Hippocampal formation (tissue), 2 donors: ENCODE measurements at places on chromosomes 6 and 20.
A peak's percentile ranks its signal among the peaks of the same experiment; 100 is the strongest.

- DNase-seq, result no peak
Observed at GRCh38 chr20:54680872-54681619, 205.7 kb downstream of the DOK5 start.

DNA sequence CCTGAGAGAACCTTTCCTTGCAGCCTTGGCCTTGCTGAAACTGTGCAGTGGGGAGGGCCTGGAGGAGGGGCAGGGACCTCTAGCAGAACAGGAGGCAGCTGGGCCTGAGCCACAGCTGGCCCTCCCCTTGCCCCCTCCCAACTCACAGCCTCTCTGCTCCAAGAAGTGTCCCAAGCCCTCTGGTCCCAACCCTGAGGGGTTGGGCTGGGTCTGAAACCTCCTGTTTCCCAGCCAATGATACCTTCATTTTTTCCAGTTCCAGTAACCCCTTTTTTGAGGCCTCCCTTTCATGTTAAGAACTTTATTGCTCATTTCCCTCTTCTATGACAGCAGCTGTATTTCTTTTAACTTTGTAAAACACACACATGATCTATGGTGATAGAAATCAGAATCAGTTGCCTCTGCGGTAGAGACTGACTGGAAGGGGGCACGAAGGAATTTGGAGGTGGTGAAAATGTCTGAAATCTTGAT is 17.9 kb upstream of the ARMC12 start:
- DNase-seq, result no peak

DNA sequence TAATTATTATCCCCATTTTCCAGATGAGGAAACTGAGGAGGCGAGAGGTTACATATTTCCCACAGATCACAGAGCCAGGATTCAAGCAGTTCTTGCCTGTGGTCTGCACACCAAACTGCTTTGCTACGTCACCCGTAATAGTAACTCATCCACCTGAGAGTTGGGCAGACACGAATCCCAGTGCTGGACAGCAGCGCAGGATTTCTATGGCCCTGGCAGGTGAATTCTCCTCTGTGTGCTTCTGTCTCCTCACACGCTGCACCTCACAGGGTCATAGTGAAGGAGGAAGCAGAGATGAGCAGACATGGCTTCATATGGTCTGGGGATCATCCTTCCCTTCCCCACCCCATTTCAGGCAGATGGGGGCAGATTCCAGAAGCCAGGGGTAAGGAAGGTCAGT is 127.0 kb upstream of the LRFN2 start:
- DNase-seq, result no peak

DNA sequence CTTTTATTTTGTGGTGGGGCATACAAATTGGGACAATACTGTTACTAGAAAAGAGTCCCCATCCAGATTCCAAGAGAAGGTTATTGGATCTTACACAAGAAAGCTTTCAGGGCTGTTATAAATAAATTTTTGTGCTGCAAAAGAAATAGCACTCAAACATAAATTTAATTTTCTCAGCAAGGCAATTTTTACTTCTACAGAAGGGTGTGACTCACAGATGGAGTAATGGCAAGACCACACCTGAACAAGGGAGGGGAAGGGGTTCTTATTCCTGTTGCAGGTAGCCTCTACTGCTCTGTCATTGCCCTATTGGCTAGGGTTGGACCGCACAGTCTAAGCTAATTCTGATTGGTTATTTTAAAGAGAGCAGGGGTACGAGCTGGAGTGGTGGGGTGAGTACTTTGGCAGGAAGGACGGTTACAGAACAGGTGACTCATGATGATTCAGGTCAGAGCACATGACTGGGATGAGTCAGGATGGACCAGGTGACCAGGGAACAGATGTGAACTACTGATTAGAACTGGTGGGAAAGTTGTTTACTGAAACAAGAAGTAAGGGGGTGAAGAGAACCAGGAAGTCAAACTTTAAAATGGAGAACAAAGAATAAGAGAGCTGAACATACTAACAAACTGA is 41.1 kb downstream of the CNR1 start:
- no peak for DNase-seq

GRCh38 chr6:155103816-155104366 is 108.8 kb downstream of the TIAM2 start:
- DNase-seq, result no peak

- no peak for DNase-seq
Observed at GRCh38 chr6:151254451-151255081, 14.8 kb downstream of the AKAP12 start.

DNA sequence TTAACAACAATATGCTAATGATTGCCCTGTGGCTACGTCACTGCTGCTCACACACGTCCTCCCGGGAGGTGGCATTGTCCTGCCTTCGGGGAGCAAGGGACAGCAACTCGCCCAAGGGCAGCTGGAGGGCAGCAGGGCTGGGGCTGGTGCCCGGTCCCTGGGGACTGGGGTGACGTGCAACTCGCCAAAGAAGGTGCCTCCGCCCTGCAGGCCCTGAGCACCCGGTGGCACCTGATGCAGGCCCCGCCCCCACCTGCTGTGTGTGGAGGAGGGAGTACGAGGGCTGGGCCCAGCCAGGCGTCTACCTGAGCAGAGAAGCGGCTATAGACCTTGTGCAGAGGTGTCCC is 64.8 kb upstream of the SLCO4A1 start:
- DNase-seq, result no peak

DNA sequence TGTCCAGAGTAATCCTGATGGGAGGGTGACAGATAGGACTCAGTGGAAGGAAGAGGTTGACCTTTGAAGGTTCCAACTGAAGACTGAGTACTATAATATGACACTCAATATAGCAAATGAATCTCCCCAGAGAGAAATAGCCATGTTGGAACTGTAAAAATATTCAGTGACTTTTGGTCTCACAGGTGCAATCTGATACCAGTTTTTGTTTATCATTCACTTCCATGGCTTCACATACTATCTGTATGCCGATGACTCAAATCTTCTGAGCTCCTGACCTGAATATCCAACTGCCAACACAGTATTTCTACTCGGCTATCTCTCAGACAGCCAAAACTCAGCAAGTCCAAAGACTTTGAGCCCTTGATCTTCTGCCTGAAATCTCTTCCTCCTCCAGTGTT is 21.8 kb upstream of the PKHD1 start:
- no peak for DNase-seq

GRCh38 chr6:39880594-39880993 is 53.7 kb downstream of the MOCS1 start:
- DNase-seq, result no peak

GRCh38 chr6:116411284-116411623 is 40.5 kb downstream of the DSE start:
- DNase-seq, result peak; percentile 9

DNA sequence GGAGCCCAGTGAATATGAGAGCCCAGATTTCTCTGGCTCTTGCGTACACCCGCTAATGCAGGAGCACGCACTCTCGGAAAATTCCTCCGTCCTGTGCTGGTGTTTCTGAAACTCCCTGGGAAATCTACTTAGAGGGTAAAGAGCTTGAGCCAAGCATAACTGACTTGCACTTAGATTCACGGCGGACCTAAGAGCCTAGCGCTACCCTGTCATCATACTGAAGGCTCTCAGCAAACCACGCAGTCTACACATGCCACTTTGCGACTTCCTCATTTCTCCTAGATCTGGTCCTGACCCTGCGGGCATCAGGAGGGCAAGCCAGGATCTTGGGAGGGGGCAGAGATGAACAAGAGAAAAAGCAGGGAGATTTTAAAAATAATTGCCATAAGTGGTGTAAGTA is 324.7 kb downstream of the CD83 start:
- peak; percentile 2 for DNase-seq

GRCh38 chr6:139112146-139112545 is 22.7 kb upstream of the HECA start:
- no peak for DNase-seq

- DNase-seq, result no peak
Observed at GRCh38 chr6:166658115-166658791, 31.2 kb upstream of the RPS6KA2 start.

DNA sequence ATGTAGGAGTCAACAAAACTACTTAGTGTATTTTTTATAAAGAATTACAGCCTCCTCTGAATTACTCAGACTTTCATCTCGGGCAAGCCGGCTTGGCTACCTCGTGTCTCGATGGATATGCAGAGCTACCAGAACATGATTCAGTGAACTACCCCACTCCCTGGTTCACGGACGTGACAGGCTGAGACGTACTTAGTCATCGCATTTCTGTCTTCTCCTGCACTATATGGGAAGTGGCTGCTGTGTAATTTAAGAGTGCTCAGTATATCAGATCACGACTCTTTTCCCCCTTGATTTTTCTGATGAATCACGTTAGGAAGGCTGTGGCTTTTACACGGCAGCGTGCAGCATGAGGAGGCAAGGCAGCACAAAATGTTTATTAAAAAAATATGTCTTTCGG is 302.7 kb upstream of the ZFP64 start:
- DNase-seq, result no peak

DNA sequence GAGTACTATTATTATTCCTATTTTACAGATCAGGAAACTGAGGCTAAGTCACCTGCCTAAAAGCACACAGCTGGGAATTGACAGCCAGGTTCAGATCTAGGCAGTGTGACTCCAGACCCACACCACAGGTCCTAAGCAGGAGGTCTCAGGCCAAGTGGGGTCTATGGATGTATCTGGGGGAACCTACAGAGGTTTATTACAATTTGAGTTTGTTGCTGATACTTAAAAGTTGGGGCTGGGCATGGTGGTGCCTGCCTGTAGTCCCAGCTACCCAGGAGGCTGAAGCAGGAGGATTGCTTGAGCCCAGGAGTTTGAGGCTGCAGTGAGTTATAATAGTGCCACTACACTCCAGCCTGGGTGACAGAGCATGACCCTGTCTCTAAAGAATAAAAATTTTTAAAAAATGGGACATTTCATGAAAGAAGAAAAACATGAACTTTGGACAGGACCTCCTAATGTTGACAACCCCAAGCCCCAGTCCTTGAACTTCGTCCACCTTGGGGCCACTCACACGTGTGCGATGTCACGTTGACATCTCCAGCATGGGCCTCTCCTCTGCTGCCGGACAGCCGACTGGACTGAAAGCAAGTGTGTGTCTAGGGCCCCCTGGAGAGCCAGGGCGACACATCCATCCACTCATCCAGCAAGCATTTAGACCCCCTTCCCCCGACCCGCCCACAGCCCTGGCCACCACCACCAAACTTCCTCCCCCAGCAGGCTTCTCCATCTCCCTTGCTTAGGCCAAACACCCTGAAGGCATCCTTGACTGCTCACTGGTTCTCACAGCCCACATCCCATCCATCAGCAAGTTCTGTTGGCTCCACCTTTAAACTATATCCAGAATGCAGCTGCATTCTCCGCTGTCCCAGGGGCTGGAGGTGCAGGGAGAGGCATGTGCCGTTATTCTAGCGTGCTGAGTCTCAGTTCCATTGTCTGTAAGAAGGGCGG is 40.0 kb downstream of the NOL4L start:
- no peak for DNase-seq

- DNase-seq, result no peak
Observed at GRCh38 chr6:11900662-11901598, 111.2 kb upstream of the HIVEP1 start.

- DNase-seq, result peak; percentile 72
Observed at GRCh38 chr6:13762611-13763441, 51.2 kb upstream of the RANBP9 start.

- no peak for DNase-seq
Observed at GRCh38 chr6:107712665-107713551, 111.2 kb downstream of the SCML4 start.

DNA sequence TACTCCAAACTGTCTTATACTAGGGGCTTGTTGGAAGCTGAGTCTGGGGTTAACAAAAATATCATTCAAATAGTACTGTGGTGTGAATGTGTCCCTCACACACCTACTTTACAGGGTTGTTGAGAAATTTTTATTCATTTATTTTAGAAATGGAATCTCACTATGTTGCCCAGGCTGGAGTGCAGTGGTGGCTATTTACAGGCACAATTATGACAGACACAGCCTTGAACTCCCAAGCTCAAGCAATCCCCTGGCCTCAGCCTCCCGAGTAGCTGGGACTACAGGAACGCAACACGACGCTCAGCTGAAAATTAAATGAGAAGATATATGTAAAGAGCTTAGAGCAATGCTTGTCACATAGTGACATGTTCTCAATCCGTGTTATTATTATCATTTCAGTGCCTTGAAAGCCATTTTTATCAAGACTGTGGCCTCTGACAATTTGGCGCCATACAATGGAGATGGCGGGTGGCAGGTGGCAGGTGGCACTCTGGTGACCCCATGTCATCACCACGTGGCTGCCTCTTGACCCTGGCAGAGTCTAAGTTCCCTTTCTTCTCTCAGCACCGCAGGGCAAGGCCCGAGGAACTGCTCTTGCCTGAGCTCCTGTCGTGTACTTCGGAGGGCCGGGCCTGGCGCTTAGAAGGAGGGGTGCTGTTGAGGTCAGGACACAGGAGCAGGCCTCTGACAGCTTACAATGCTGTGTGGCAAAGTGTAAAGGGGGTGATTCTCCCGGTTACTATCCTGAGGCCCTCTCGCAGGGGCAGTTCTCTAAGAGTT is 64.5 kb downstream of the STX11 start:
- DNase-seq, result no peak

- no peak for DNase-seq
Observed at GRCh38 chr20:60581606-60582115, 623.4 kb downstream of the CDH26 start.

DNA sequence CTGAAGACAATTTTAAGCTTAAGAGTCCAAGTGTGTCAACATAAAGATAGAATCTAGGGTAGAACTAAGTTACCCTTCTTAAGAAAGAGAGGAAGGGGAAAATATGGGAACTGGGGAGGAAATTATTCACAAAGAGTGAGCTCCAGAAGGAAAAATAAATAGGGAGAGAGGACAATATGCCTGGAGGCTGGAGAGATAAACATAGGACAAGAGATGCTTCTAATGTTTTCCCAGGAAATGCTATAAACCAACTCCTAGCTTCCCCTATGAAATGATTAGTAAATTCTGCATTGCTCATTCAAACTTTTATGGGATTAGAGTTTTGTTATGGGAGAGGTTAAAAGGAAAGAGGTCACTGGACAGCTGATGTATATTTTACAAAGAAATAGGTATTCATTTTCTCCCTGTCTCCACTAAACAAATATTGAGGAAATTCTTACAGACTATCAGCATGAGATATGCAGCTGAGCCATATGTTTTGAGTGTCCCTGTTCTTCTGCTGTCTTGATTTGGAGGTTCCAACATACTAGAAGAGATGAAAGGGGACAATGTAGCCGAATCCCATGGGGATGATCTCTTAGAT is 22.0 kb downstream of the TPD52L1 start:
- DNase-seq, result no peak

DNA sequence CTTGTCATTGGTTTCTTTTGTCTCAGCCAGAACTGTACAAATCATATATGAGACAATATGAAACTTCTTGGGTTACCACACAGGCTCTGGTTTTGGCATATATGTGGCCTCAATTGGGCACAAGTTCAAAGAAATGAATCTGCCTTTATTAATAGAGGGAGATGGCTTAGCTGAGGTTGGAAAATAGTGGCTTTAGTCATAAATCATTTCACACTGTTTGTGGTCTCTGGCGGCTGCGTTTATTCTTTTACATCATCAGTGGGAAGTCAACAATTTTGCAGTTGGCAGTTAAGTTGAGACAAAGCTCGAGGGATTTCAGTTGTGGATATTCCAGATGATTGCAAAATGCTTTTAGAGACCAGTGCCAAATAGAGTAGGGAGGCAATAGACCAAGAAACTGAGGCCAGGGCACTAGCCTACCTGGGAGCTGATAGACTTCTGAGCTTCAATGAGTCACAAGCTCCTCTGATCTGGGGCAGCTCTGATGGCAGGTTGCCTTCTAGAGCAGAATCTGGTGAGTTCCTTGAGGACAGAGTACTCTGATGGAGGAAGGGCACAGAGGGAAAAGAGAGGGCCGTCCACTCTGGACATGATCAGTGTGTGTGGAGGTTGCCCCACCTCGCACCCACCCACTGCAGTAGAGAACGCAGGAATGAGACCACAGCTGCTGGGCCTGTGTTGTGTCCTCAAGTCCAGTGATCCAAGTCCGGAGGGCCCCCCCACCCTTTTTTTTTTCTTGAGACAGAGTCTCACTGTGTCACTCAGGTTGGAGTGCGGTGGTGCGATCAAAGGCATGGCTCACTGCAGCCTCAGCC is 73.5 kb downstream of the ARMC2 start:
- no peak for DNase-seq
